Foreskin keratinocyte (primary cell): ENCODE measurements at places on chromosomes 6 and 20.

DNA sequence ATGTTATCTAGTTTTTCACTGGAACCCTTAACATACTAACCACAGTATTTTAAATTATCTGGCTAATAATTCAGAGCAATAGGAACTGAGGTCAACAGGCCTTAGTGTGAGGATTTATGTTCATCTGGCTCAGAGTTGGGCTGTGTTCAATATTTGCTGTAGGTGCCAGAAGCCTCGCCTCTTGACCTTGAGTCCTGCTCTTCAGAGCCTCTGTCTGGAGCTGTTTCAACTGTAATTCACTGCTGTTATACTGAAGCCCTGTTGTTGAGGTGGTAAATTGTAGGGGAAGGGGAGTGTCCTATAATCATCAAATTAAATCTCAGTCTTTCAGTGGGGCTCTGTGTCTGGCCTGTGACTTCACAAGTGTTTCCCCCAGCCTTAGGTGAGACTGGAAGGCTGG is 184.4 kb downstream of the CDH26 start:
- DNase-seq = no peak

GRCh38 chr6:44356487-44356886 is 14.0 kb downstream of the SPATS1 start:
- DNase-seq = no peak

DNA sequence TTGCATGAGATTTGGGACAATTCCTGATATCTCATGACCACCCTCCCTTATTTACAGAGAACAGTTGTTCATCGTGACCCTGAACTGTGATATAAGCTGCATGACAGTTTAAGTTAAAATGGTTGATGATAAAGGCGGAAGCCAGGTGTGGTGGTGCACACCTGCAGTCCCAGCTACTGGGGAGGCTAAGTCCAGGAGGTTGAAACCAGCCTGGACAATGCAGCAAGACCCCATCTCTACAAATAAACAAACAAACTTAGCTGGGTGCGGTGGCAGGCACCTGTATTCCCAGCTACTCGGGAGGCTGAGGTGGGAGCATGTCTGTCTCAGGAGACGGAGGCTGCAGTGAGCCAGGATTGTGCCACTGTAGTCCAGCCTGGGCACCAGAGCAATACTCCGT is 24.1 kb downstream of the COL20A1 start:
- DNase-seq = no peak

GRCh38 chr20:54475334-54476168 is at the start of gene DOK5:
Gene DOK5 (plus strand): TSS chr20:54475593. CDS start chr20:54475947, 354 bp downstream.
- DNase-seq = peak; percentile 5

- DNase-seq = peak; percentile 61
Observed at GRCh38 chr6:121533321-121533841, 97.9 kb downstream of the GJA1 start.

DNA sequence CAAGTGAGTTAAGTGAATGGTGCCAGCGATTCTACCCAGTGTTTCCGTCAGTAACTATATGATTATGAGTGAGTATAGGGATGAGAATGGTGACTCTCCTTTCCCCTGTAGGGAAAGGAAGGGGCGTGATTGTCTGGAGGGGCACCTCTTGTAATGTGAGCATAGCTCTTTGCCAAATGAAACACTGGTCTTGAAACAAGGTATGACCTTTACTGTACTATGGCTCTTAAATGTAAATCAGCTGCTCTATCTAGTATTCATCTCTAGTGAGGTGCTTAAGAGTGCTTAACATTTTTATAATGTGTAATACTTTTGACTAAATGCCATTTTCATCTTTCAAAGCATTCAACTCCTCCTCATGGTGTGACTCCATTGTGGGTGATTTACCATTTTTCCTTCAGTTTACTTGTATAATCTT is 11.0 kb downstream of the PANK2 start:
- no peak for DNase-seq

GRCh38 chr6:149393002-149393679 is 6.9 kb upstream of the SUMO4 start:
- no peak for DNase-seq

- no peak for DNase-seq
Observed at GRCh38 chr20:43863821-43864544, 50.7 kb upstream of the TOX2 start.

DNA sequence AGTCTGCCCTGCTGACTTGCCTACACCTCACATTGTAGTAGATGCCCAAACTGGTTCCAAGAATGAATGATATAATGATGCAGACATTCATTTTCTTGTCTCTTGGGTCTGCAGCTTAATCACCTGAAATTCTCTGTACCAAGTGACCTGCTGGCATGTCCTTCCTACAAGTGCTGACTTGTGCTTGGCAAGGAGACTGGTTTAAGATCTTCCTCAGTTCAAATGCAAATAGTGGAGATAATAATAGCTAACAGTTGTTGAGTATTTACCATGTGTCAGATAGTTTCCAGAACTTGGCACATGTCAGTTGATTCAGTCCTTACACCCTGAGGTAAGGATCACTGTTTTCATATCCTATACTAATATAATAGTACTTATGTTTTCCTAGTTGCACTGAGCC is 223.4 kb downstream of the SLC24A3 start:
- DNase-seq = peak; percentile 52

- no peak for DNase-seq
Observed at GRCh38 chr20:36745234-36745926, 510 bp downstream of the NDRG3 start.

GRCh38 chr6:138377844-138378243 is at the start of gene SMIM28:
Gene SMIM28 (plus strand): TSS chr6:138377905. CDS start chr6:138378073, 168 bp downstream.
- DNase-seq = no peak

- no peak for DNase-seq
Observed at GRCh38 chr20:39268981-39269461, 306.9 kb downstream of the DHX35 start.
